ENCODE measurements at places on chromosomes 3 and 15. TPM values are rescaled to one million over a fixed set of nuclear protein-coding genes. Genes with fewer than 3 reads are reported as not detected.

Gene KNSTRN
- 8.3 TPM for total RNA-seq

- ATAC-seq = no peak
Measured at GRCh38 chr3:197576838-197577237, 21.1 kb upstream of the BDH1 start.

- no peak for ATAC-seq
Measured at GRCh38 chr3:125191256-125191655, 21.3 kb downstream of the SLC12A8 start.

Gene GPR149
- not detected for total RNA-seq

DNA sequence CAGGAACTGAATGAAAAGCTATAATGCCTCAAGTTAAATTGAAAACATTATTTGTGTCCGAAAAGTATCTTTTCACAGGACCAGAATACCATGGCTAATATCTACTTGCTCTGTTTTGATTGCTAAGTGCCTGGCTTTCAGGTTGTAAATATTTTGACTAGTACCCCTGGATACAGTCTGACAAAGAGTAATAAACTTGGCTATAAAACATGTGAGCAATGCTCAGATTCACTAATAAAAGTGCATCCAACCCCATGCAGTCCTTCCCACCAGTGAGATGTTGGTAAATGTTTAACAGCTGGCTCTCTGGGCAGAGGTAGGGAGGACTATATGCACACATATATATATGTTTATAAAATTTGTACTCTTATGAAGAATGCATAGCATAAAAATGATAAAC, 281.8 kb upstream of the TGFBR2 start:
- no peak for ATAC-seq

GRCh38 chr3:134527538-134528186, 41.8 kb downstream of the CEP63 start:
- no peak for ATAC-seq

GRCh38 chr3:160162440-160162839, 62.8 kb upstream of the C3orf80 start:
- ATAC-seq = no peak

GRCh38 chr3:161585922-161586321, 89.3 kb downstream of the OTOL1 start:
- ATAC-seq = no peak

Gene RARRES1
- 60.8 TPM for total RNA-seq

DNA sequence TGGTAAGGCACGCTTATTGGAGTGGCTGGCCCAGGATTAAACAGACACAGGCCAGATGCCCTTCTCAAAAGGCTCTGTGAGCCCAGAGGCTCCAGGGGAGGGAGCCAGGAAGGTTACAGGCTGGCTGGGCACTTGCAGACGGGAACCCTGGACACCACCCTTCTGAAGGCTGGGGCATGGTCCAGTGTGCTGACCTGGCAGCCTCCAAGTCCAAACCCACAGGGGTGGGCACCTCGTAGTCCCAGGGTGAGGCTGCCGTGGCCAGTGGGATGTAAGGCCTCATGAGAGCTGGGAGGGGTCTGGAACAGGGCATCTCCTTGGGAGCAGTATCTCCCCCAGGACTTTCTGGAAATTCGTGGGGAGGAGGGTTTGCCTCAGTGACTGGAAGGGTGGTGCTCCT, 19.6 kb downstream of the EFCC1 start:
- no peak for ATAC-seq

Gene PODXL2
- total RNA-seq = 1.9 TPM

Measured in gastroesophageal sphincter (tissue), 4 donors.